ENCODE measurements at places on chromosomes 16 and 17.
A peak's percentile ranks its signal among the peaks of the same experiment; 100 is the strongest.

DNA sequence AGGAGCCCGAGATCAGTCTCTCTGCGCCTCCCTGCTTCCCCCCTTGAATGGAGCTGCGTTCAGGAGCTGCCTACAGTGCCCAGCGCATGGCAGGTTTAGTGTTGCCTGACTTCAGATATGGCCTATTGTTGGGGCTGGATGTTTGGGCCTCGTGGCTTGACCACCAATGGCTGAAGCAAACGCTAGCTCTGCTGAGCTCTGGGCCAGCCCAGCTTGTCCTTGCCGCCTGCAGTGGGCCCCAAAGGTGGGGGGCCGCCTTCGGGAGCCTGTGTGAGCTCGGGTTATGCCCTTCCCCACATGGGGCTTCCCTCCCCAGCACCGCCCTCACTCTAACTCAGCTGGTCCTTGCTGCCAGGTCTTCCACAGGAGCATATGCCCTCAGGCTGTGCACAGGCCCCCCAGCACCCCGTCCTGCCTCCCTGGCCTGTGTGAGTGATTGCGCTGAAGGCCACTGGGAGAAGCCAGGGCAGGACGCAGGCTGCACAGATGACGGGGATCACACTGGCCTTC lies 2.0 kb upstream of the METTL26 start:
- no peak for DNase-seq

DNA sequence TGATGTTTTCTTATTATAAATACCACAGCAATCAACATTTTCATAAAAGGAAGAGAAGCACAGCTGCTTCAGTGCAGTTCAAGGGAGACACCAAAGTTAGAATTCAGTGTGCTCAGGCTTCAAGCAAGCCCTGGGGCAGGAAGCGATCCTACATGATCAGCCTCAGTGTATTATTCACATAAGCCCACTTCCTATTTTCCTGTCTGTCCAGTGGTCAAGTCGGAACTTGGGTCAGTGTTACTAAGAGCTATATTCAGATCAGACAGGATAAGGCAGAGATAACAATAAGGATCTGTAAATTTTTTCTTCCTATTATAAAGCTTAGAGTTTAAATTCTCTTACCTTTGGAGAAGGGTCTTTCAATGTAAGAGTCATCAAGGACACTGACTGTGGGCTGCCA lies 12.9 kb downstream of the HEATR6 start:
- DNase-seq = no peak

GRCh38 chr17:20280851-20281250 lies 186.5 kb downstream of the LGALS9B start:
- no peak for DNase-seq

DNA sequence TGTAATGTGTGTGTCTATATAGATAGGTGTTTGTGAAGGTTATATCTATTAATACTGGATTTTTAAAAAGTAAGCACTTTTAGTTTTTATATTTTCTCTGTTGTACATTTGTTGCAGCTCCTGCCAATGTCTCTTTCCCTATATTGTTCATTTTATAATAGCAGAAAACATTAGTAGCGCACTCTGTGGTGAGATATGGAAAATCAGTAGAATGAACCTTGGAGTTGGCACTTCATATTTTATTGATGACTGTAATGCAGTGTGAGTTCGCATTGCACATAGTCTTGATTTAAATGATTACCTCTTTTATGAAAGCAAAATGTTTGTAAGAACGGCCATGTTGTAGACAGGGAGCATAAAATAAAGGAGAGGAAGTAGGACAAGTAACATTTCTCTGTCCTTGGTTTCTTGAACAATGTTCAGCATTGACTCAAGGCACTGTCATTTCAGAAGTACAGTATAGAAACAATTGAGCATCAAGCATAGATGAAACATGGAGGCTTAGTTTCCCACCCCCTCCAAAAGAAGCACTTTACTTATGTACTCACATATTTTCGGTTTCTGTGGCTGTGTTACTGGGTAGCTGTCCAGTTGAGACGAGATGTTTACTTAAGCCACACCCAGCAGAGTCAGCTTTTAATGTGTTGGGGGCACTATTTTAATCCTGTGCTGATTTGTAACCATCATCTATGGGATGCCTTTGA lies 74.0 kb downstream of the TANC2 start:
- DNase-seq = no peak

GRCh38 chr17:35460354-35460851 lies 11.8 kb upstream of the SLFN13 start:
- DNase-seq = peak; percentile 17

- no peak for DNase-seq
Measured at GRCh38 chr17:67431249-67432015, 54.4 kb downstream of the PITPNC1 start.

DNA sequence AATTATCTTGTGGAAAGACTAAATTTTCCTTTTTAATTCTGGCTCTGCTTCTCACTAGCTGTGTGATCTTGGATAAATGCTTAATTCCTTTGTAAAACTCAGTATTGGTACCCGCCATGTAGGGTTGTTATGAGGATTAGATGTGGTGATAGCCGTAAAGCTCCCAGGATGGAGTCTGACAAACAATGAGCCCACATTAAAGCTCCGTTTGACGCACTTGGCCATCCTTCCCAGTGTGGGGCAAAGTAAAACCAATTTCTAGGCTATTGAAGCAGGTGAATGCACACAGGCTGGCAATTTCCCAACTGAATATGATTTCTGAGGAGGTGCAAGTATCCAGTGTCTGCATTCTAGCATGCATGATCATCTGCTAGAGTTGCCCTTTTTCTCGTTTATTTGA lies 123.6 kb downstream of the MRTFB start:
- DNase-seq = no peak

DNA sequence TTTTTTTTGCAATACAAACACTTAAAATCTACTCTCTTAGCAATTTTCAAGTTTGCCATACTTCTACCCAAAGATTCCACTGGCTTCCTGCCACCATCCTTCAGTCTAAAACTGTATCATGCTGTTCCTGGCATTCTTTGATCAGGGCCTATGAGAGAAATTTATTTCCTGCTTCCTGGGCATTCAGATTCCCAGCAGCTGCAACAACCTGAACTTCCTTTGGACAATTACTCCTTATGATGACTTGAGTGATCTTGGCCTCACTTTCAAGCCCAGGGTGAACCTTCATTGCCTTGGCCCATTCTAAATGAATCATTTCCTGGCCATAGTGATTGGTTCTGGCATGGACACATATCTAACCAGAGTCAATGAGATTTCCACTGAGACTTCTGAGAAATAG lies 18.0 kb upstream of the MON1B start:
- no peak for DNase-seq

- DNase-seq = peak; percentile 34
Measured at GRCh38 chr16:981695-982144, at the start of gene SOX8. TSS of gene SOX8 (plus strand) at chr16:981770. CDS start at chr16:981923, 153 bp downstream.

GRCh38 chr16:69762814-69763598 lies 874 bp downstream of the WWP2 start:
- DNase-seq = no peak

DNA sequence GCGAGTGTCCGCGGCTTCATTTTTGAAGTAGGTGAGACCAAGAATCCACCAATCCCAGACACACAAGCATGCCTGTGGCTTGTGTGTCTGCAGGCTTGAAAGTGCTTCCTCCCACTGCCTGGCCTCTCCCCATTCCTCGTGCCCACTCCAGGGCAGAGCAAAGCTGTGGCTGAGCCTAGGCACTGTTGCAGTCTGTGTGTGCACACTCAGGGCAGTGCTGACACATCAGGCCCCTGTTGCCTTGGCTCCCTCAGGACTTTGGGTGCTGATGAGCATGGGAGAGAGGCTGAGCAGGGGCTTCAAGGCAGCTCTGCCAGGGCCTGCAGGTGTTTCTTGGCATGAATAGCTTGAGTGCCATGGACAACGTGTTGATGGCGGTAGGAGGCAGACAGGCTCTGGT lies 776.7 kb downstream of the CDH11 start:
- no peak for DNase-seq

DNA sequence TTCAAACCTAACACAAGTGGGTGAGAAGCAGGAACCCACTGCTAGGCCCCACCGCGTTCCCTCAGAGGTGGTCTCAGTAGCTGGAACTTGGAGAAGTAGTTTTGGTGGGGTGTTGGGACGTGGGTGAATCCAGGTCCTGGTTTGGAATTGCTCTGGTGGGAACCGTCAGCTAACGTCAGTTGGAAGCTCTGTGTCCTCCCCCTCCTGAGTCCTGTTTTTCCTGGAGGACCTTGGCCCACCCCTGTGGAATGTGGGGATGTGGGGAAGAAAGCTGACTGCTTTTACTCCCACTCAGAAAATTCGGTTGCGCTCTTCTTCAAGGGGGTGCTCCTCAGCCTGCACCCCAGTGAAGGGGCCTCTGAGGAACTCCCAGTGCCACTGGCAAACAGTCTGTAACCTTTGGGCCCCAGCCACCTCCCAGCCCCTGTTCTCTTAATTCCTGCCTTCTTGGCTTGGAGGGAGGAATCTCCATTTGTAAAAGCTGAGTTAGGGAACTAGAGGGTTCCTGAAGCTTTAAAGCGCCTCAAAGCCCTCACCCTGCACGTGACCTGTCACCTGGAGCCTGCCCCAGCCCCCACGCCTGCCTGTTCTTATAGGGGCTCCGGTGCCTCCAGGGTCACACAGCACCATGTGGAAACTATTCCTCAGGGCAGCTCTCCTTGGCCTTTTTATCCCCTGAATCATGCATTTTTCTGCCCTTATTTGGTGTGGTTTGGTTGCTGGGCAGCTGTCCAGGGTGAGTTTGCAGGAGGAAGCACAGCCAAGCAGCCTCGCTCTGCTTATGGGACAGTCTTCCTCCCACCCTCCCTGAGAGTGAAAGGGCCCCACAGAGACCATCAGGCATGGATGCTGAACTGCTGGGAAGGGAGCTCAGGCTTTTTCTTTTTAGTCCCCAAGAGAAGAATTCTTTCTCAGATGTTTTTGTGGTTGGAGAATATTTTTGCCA lies 16.2 kb upstream of the NAGLU start:
- DNase-seq = no peak

DNA sequence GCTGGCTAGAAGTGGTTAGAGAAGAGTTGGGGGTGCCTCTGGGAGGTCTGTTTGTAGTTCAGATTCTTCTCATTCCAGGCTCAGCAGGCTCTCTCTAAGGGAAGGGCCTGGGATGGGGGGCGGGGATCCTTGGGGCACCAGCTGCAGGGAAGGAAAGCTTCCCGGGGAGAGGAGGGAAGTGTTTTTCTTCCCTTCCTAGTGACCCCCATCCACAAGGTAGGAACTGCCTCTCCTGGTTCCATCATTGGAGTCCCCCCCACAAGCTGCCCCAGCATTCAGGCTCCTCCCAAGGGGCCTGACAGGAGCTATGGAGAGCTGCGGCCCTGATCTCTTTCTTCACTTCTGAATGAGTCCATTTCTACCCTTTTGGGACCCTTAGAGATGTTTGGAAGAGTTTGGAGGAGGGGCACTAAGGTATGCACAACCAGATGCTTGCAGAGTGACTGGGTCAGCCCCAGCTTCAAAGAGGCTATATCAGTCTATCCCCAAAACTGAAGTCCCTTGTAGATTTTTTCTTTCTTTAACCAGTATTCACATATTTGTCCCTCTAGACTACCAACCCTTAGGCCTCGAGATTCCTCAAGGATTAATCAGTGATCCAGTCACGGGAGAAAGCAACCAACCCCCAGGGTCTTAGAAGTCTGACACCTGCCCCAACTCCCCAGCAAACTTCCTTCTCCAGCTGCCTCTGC lies 13.9 kb upstream of the FZD2 start:
- DNase-seq = no peak

- DNase-seq = no peak
Measured at GRCh38 chr16:813204-813915, 12.8 kb upstream of the GNG13 start.

GRCh38 chr16:81790830-81791435 lies 11.8 kb downstream of the PLCG2 start:
- no peak for DNase-seq

DNA sequence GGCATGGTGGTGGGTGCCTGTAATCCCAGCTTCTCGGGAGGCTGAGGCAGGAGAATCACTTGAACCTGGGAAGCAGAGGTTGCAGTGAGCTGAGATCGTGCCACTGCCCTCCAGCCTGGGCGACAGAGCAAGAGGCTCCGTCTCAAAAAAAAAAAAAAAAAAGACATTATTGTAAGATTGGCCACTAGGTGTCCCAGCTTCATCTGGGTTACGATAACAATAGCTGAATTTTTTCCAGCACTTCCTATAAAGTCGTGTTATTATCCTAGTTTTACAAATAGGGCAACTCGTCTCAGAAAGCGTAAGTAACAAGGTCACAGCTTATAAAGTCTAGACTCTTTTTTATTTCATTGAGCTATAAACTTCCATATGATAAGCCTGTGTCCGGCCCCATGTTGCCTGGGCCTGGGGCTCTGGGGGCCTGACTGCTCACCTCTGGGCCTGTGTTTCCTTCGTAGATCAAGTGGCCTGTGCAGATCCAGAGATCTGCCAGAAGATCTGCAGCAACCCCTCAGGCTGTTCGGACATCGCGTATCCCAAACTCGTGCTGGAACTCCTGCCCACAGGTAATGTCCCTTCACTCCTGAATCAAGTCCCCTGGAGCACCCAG lies 60.5 kb downstream of the SLC5A11 start:
- DNase-seq = no peak

DNA sequence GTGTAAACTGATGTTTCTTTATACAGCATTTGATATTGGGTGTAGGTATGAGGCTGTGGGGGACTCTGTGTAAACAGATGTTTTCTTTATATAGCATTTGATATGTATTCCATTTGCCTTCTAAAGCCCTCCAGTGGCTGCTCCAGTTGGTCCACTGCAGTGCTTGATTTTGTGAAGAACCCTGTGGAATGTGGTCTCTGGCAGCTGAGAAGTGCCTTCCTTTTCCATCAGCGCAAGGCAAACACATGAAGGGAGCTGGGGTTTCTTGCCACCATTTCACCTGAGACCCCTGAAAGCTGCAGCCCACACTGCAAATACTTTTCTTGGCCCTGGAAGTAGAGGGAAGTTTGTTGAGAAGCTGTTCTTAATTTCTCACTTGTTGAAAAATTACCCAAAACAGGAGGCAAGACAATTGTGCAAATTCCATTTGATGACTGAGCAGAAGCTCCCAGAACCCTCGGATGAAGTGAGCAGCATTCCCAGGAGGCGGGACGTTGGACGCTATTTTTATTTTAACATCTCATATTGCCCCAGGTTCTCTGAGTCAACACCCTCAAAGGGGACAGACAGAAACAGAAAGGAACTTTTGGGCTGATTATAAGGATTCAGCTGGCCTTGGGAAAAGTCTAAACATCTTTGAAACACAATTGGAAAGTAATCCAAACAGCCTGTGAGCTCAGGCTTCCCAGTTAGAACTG lies 158.5 kb upstream of the RPH3AL start:
- no peak for DNase-seq

DNA sequence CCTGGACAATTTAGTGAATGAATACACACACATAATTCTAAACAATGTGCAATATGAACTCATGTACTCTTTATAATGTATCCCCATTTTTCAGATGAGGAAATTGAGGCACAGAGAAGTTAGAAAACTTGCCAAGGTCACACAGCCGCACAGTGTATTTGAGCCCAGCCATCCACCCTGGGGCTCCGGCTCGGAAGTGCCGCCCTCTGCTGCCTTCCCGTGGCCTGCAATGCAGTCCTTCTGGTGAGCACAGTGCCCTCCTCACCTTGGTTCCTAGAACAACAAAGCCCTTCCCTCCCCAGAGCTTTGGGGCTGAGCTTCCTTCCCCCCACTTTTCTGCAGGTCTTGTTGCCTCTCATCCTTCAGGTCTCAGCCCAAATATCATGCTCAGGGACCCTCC lies 63.7 kb downstream of the C16orf78 start:
- DNase-seq = no peak

- DNase-seq = no peak
Measured at GRCh38 chr16:9094011-9094846, 2.8 kb downstream of the HAPSTR1 start.

All from stimulated activated CD4-positive, alpha-beta T cell treated with anti-CD3 and anti-CD28 coated beads, Interleukin-12 subunit alpha, Interleukin-12 subunit beta, amount 100 ng/mL, for 48 hours (primary cell).